ENCODE measurements at places on chromosomes 7 and 10. TPM values are rescaled to one million over a fixed set of nuclear protein-coding genes. Genes with fewer than 3 reads are reported as not detected.

GRCh38 chr7:151900591-151900985 is 23.7 kb upstream of the PRKAG2 start:
- DNase-seq = no peak

GRCh38 chr7:92517631-92518030 is 10.7 kb downstream of the PEX1 start:
- no peak for DNase-seq

DNA sequence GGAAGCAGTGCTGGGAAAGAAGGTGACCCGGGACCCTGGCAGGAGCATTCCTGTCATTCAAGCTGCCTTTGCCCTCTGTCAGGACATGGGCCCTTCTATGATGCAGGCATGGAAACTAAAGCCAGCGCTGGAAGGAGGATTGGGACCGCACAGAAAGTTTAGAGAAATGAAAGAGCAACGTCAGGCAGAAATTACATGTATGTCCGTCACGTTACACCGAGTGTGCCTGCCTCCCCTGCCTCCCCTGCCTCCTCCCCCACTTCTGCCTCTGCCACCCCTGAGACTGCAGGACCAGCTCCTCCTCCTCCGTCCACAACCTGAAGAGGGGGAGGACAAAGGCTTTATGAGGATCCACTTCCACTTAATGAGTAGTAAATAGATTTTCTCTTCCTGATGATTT is 13.9 kb upstream of the PWWP2B start:
- DNase-seq = no peak

The C10orf62 gene
- total RNA-seq = not detected

GRCh38 chr10:95790982-95791381 is 35.0 kb downstream of the ENTPD1 start:
- no peak for DNase-seq

- peak; percentile 5 for DNase-seq
Observed at GRCh38 chr10:16832351-16833080, 15.3 kb upstream of the RSU1 start.

Measured in occipital lobe (tissue), 3 donors.